ENCODE measurements at places on chromosomes 11 and 22.

GRCh38 chr11:72245263-72245816 lies 1.4 kb upstream of the PHOX2A start:
- DNase-seq, result no peak

- no peak for DNase-seq
These were observed 25.0 kb downstream of the USP35 start for GRCh38 chr11:78213526-78214330.

DNA sequence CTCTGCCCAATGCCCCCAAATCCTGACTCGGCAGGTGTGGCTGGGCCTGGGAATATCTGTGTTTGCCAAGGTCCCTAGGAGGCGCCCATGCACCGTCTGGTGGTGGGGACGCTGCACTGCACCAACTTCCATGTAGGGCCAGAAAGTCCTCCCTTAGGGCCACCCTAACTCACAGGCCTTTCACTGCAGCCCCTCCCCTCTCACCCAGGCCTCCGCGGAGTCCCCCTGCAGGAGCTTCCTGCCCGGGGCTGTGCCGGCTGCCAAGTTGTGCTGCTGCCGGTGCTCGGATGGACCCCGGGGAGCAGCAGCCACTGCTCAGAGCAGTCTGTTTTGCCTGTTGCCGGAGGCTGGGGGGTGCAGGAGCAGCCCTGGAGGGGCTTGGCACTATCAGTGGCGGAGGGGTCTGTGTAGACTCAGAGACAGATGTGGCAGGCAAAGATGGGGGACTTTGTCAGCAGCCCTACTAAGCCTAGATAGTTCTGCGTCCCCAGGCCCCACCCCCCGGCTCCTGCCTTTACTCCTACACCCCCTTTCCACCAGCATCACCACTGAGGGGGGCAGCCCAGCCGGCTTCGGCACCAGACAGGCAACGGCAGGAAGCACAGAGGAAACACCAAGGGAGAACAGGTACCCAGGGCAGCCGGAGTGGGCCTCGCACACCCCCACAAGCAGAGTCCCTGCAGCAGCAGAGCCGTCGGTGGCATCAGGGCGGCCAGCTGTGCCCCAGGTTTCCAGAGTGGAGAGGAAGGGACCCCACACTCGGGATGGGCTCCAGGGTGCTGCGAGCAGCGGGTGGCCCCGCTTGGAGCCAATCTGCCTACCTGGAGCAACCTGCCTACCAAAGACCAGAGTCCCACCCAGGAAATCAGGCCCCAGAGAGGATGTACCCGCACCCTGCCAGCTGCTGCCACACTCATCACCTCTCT lies 124.3 kb downstream of the TRIM29 start:
- DNase-seq, result no peak

- no peak for DNase-seq
These were observed 9.8 kb downstream of the PPFIBP2 start for GRCh38 chr11:7523416-7524210.

DNA sequence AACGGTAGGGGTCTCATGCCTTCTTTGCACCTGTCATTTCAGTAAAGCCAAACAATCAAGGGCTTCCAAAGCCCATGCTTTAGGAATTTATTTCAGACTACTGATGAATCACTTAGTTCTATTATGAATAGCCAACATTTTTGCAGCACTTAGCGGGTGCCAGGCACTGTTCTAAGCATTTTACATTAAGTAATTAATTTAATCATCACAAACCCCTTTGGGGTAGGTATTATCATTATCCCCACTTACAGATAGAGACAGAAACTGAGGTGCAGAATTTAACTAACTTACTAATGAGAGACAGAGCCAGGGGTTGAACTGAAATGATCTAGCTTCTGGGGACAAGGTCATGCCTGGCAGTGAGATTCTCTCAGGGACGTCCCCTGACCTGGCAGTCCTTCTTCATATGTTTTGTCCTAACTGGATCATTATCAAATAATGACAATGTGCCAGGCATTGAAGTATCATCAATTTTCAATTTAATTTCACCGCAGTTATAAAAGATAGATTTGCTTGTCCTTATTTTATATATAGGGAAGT lies 31.7 kb upstream of the NAV2 start:
- no peak for DNase-seq

DNA sequence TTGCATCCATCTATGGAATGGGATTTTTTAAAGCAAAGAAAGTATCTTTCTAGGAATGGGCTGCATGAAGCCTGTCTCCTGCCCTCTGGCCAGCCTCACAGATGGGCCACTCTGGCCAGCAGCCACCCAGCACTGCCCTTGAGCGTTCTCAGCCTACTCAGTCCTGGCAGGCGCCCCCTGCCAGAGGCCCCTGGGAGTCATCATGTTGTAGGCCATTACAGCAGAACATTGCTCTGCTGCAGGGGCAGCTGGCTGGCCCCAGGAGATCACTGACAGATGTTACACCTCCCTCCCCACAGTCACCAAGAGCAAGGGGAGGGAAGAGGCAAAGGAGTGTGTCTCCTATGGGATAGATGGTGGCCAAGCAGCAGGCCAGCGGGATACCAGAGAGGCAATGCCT lies 363.7 kb downstream of the NXPE2 start:
- no peak for DNase-seq

- no peak for DNase-seq
These were observed 16.5 kb downstream of the NAP1L4 start for GRCh38 chr11:2975594-2975993.

Data from activated B cell treated with CpG ODN at 0.5 μM for 24 hours (primary cell).